ENCODE measurements at places on chromosomes 1 and 21. TPM values are rescaled to one million over a fixed set of nuclear protein-coding genes. Genes with fewer than 3 reads are reported as not detected.

DNA sequence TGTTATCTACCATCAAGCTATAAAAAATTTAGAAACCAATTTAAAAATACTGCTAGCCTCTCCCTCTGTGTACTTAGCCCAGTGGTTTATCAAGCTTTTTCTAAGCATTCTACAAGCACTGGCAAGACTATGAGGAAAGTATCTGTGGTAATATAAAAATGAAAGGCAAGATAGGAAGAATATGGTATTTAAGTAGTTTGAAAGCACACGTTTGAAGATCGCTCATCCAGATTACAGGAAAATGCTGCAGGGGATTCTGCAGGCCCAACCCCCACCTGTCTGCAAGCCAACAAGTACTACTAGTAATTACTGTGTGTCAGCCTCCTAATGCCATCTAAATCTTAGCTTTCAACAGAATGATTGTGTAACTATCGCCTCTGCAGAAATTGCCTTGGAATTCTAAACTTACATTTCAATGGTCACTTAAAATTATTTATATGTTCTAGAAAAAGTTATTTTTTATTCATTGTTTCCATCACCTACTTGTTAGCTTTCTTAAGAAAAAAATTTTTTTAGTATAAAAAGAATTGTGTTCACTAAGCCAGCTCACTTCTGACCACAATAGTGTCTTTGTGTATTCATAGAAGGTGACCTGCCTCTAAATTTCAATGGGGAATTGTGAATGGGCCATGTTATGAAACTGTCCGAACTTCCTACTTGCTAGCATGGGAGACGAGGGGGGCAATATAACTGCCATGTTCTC, 8.5 kb downstream of the ERRFI1 start:
- peak; percentile 74 for DNase-seq

GRCh38 chr1:159077120-159077961, 775 bp upstream of the AIM2 start:
- DNase-seq: no peak

GRCh38 chr1:32870615-32871363, at the start of gene FNDC5:
Gene FNDC5, minus strand, starts transcription at chr1:32870912.
- no peak for DNase-seq

DNA sequence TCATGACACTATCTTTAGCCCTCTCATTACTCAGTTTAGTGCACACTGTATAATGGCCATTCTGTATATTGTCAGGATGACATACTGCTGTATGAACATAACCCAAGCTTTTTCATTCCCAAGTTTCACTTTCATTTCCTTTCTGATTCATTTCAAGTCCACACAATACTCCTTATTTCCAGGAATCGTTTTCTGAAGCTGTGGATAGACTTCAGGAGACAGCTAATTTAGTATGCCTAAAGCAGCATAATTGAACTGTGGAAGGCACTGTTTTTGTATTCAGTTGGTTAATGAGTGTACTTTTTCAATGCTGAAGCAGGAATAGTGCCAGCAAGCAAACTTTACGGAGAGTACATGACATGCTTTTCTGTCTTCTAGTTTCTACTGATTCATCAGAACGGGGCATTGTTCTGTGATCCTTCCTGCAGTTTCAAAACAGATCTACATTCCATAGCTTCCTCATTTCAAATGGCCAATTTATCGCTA, 578.5 kb upstream of the ZP4 start:
- peak; percentile 92 for DNase-seq

DNA sequence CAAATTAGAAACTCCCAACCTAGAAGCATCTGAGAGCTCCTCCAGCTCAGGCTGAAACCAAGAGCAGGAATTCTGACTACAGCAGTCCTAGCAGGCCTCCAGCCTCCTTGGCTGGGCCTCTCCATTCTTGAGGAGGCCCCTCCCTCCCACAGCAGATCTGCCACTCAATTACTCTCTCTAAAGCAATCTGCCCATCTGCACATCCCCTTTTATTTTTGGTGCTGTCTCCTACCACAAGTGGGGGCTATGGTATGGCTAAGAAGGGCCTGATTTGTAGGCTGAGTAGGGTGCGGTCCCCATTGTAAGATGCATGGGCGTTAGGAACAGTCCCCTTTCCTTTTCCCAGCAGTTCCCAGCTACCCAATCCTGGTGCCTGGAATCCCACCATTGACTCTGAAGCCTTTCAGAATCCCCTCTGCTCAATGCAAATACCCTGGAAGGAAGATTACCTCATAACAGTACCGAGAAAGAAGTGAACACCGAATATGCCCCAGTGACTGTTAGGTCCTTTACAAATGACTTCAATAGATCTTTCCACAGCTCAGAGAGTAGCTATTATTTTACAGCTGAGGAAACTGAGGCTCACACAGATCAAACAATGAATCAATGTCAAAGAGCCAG, 11.6 kb upstream of the TTC39A start:
- DNase-seq: no peak

- DNase-seq: peak; percentile 63
Measured at GRCh38 chr21:29299046-29299915, 559 bp downstream of the BACH1 start.

- no peak for DNase-seq
Measured at GRCh38 chr1:111598544-111598943, 21.0 kb upstream of the RAP1A start.

GRCh38 chr21:38228115-38228514, 28.7 kb upstream of the KCNJ15 start:
- DNase-seq: no peak

Gene OXCT2
- total RNA-seq: 0.65 TPM

Gene KLHDC7A
- total RNA-seq: 28.3 TPM

Gene KRTAP6-1
- total RNA-seq: not detected

Gene TPM3
- 654 TPM for total RNA-seq

All from renal cortical epithelial cell (primary cell).